ENCODE measurements at places on chromosomes 16 and 17. TPM values are rescaled to one million over a fixed set of nuclear protein-coding genes. Genes with fewer than 3 reads are reported as not detected.

- no peaks in the 10 kb centered on the region for H3K27me3 ChIP-seq
- no peak overlapping the region for H3K4me3 ChIP-seq
- H3K27ac ChIP-seq, result no peak overlapping the region
- peaks cover 30% of the 10 kb centered on the region for H3K4me1 ChIP-seq
- peaks cover 14% of the 10 kb centered on the region for H3K36me3 ChIP-seq
Measured at GRCh38 chr16:72752004-72752695, 295.8 kb downstream of the ZFHX3 start.

DNA sequence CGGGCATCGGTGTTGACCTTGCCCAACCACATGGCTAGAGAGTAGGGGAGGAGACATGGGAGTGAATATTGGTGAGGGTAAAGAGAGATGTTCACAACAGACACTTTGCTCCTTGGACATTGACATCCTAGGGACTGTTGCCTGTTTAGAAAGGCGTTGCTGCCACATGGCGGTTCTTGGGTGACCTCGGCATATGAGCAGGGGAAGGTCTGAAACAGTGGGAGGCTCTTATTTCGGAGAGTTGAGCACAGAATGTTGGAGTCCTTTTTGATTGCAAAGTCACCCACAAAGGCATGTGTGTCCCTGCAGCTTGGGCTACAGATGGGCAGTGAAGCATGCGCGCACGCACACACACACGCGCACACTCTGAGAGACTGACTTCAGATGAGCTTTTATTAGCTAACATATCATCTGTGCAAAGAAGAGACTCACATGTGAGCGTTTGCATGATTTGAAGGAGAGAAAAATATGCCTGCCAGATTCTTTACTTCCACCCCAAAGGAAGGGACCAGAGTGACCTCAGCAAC lies 104.4 kb downstream of the SHISA9 start:
- no peak overlapping the region for H3K4me3 ChIP-seq
- no peak for DNase-seq
- H3K36me3 ChIP-seq, result no peaks in the 10 kb centered on the region
- H3K4me1 ChIP-seq, result no peaks in the 10 kb centered on the region

DNA sequence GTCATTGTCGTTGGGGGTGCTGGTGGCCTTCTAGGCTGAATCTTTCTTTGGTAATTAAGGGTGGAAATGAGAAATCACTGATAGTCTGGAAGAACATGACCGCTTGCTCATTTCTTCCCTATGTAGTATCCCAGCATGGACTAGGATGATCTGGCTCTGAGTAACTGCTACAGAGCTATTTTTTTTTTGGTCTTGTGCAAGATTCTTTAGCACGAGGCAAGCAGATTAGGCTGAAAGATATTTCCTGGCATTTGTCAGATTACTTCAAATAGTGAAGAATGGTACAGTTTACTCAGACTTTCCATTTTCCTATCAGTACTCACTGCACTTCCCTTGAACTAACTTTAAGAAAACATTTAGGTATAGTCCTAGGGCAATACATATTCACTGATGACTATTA lies 89.0 kb downstream of the SYCE1L start:
- H3K27ac ChIP-seq, result no peak overlapping the region
- H3K4me3 ChIP-seq, result no peak overlapping the region
- DNase-seq, result no peak

DNA sequence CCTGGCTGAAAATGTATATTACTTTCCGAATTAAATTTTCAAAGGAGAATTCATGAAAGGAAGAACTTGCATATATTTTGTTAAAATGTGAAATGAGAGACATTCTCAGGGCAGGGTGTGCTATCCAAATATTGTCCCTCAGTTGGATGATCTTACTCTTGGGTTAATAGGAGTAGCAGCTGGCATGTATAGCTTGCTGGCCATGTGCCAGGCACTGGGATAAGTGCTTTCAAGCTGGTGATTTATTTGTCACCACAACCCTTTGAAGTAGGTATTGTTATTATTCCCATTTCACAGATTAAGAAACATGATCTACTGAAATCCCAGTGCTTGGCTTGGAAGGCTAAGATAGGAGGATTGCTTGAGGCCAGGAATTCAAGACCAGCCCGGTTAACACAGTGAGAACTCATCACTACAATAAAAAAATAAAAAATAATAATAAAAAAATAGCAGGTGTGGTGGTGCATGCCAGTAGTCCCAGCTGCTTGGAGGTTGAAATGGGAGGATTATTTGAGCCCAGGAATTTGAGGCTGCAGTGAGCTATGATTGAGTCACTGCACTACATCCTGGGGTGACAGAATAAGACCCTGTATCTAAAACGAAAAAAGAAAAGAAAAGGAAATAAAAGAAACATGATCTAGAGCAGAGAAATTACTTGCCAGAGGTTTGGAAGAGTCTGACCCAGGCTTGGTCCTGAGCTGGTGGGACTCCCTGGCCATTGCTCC lies 11.6 kb upstream of the MPHOSPH6 start:
- no peaks in the 10 kb centered on the region for H3K27me3 ChIP-seq
- H3K27ac ChIP-seq, result no peak overlapping the region
- peaks cover 16% of the 10 kb centered on the region for H3K4me1 ChIP-seq
- no peak for DNase-seq
- H3K4me3 ChIP-seq, result no peak overlapping the region

GRCh38 chr16:53597776-53598175 lies 94.8 kb upstream of the AKTIP start:
- DNase-seq, result no peak
- H3K27ac ChIP-seq, result no peak overlapping the region

- no peaks in the 10 kb centered on the region for H3K27me3 ChIP-seq
- no peak overlapping the region for H3K4me3 ChIP-seq
- H3K36me3 ChIP-seq, result peaks cover 10% of the 10 kb centered on the region
- no peak overlapping the region for H3K27ac ChIP-seq
- peaks cover 22% of the 10 kb centered on the region for H3K4me1 ChIP-seq
- DNase-seq, result no peak
Measured at GRCh38 chr16:28186752-28187151, 25.0 kb downstream of the XPO6 start.

GRCh38 chr17:34178092-34178491 lies 77.0 kb upstream of the CCL2 start:
- no peak for DNase-seq
- H3K27me3 ChIP-seq, result peaks cover 48% of the 10 kb centered on the region
- no peak overlapping the region for H3K27ac ChIP-seq
- no peak overlapping the region for H3K4me3 ChIP-seq
- H3K36me3 ChIP-seq, result no peaks in the 10 kb centered on the region

GRCh38 chr16:15976929-15977637 lies 27.7 kb downstream of the ABCC1 start:
- H3K27ac ChIP-seq, result no peak overlapping the region
- no peaks in the 10 kb centered on the region for H3K4me1 ChIP-seq
- H3K27me3 ChIP-seq, result no peaks in the 10 kb centered on the region
- H3K36me3 ChIP-seq, result peaks cover 49% of the 10 kb centered on the region

DNA sequence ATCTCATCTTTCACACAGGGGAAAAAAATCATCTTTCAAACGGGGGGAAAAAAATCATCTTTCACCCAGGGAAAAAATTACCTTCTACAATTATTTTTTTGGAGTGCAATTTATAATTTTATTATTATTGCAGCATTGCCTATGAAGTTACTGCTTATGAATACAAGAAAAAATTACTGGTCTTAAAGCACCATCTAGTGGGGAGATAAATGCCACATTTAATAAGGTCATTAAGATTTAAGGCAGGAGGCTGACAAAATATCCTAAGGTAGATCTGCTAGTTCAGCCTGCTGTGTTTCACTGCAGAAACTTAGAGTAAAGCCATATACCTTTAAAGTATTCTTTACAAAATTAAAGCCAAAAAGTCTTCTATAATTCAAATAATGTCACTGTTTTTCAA lies 13.7 kb downstream of the SHCBP1 start:
- H3K4me1 ChIP-seq, result no peaks in the 10 kb centered on the region
- H3K27ac ChIP-seq, result no peak overlapping the region
- H3K4me3 ChIP-seq, result no peak overlapping the region
- no peaks in the 10 kb centered on the region for H3K27me3 ChIP-seq
- DNase-seq, result no peak
- H3K36me3 ChIP-seq, result peaks cover 14% of the 10 kb centered on the region

The TP53TG3 gene
- total RNA-seq, result not detected

The TBX6 gene
- total RNA-seq, result 1.2 TPM

The QRICH2 gene
- 12.3 TPM for total RNA-seq

Data from neural crest cell (in vitro differentiated cells).